ENCODE measurements at places on chromosomes 3 and 15.

- DNase-seq: no peak
Measured at GRCh38 chr3:27326629-27327545, 42.3 kb downstream of the NEK10 start.

GRCh38 chr15:45862034-45862433 is 227.2 kb downstream of the SQOR start:
- no peak for DNase-seq

GRCh38 chr15:59609730-59610712 is 1.6 kb upstream of the GCNT3 start:
- no peak for DNase-seq

- DNase-seq: no peak
Measured at GRCh38 chr3:135140591-135140990, 345.5 kb downstream of the EPHB1 start.

- no peak for DNase-seq
Measured at GRCh38 chr3:123930445-123930844, 30.6 kb downstream of the CCDC14 start.

Measured in activated T-cell treated with anti-CD3 and anti-CD28 coated beads for 24 hours (primary cell).